ENCODE measurements at places on chromosomes 5 and 9. TPM values are rescaled to one million over a fixed set of nuclear protein-coding genes. Genes with fewer than 3 reads are reported as not detected.

DNA sequence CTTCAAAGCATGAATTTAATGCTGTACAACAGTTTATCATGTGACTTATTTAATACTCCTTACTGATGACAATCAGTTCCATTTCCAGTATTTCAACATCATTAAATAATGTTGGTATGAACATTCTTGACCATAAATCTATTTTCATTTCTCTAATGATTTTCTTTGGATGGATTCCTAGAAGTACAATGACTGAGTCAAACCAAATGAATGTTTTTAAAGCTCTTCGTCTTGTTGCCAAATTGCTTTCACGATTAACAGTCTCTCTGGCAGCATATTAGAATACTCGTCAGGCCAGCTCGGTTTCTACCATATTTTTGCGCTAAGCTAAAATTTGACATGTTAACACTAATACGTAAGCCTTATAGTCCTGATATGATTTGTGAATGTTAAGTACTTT lies 197.0 kb downstream of the TRPM3 start:
- DNase-seq = no peak

The PDE4D gene
- 105 TPM for total RNA-seq

DNA sequence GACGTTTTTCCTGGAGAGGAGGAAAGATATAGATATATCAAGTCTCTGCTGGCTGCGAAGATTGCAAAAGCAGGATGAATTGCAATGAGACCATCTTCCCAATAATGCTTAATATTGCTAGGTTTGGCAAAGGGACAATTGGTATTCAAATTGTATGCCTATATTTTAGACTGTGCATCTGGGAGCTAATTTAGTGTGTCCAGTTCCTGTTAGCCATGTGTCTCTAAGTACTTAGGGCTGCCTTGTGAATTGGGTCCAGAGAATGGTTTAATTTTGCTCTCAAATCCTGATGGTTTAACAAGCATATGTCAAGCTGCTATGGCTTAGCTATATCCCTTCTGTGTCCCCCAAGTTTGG lies 97.6 kb upstream of the ZNF366 start:
- DNase-seq = no peak

DNA sequence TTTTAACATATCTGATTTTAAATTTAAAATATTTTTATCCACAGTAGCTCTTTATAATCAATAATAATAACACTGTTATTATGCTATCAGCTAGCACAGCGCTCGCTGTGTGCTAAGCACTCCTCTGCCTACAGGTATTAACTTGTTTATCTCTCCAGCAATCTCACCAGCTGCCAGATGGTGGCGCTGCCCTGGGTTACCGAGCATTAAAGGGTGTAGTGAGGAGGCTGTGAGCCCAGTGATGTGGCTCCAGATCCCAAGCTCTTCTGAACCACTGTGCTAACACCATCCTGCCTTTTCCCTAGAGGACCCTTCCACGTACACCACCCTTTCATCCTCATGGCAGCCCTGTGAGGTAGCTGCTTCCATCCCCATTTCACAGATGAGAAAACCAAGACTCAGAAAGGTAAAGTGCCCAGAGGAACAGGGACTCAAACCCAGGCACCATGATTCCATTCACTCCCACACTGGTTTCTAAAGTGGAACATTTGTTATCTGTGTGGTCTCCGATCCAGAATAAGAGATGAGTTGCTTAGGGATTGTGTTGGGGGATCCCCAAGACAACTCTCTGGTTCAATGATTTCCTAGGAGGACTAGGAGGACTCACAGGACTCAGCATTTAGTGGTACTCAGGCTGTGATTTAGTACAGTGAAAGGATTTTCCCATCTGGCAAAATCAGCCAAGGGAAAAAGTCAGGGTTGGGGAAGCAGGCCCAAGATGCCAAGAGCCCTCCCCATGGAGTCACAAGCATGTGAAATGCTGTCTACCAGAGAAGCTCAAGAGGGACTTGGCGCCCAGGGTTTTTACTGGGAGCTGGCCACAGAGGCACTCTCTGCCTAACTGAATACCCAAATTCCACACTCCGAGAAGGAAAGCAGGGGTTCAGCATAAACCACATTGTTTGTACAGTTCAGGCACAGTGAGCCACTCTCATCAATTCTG lies 7.0 kb downstream of the IGFBPL1 start:
- no peak for DNase-seq

GRCh38 chr5:38531518-38531917 lies 24.9 kb downstream of the LIFR start:
- DNase-seq = no peak

- DNase-seq = no peak
These were observed 14.6 kb downstream of the FGF1 start for GRCh38 chr5:142671266-142671665.

The TRIM36 gene
- 1.3 TPM for total RNA-seq

The FAM200C gene
- total RNA-seq = 5.8 TPM

DNA sequence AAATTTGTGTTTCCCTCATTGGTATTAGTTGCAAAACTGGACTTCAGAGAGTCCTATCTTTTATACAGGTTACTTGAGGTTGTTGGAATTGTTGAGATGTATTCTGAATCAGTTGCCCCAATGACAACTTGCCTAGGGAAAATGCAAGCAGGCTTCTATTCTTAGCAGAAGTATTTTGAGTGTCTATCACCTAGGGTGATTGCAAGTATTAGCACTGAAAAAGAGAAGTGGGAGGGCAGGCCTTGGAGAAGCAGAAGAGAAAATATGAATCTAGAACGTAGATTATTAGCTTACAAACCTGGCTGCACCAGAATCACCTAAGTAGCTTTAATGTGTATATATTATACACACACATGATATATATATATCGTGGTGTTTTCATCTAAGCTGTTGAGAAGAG lies 43.2 kb downstream of the ADAMTS12 start:
- no peak for DNase-seq

All from mesothelial cell of epicardium (in vitro differentiated cells).